ENCODE measurements at places on chromosomes 1 and 21.

- no peak for DNase-seq
Observed at GRCh38 chr1:113396585-113396984, 6.3 kb downstream of the MAGI3 start.

GRCh38 chr1:39159224-39160036 lies 45.1 kb upstream of the MACF1 start:
- DNase-seq: no peak

GRCh38 chr21:30027986-30028385 lies 88.2 kb upstream of the GRIK1 start:
- DNase-seq: no peak

DNA sequence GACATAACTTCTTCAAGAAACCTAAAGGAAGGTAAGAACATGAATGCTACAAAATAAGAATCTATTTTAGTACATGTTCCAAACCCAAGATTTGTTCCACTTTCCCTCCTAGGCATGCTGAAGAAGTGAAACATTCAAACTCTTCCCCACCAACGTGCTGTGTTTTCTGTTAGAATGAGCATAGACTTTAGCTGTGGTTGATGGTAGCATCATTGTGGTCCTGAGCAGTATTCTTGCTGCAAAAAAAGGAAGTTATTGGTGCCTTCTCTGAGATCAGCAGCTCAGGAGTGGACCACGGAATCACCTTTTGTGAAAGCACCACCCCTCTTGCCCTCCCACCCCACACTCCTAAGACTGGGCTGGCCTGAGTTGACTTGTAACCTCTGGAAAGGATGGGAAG lies 100.4 kb upstream of the POGK start:
- DNase-seq: no peak

- no peak for DNase-seq
Observed at GRCh38 chr21:46468108-46468774, 9.6 kb downstream of the DIP2A start.

GRCh38 chr21:19181604-19182140 lies 778.1 kb upstream of the TMPRSS15 start:
- DNase-seq: no peak

- no peak for DNase-seq
Observed at GRCh38 chr1:226660410-226661182, 78.5 kb downstream of the ITPKB start.

DNA sequence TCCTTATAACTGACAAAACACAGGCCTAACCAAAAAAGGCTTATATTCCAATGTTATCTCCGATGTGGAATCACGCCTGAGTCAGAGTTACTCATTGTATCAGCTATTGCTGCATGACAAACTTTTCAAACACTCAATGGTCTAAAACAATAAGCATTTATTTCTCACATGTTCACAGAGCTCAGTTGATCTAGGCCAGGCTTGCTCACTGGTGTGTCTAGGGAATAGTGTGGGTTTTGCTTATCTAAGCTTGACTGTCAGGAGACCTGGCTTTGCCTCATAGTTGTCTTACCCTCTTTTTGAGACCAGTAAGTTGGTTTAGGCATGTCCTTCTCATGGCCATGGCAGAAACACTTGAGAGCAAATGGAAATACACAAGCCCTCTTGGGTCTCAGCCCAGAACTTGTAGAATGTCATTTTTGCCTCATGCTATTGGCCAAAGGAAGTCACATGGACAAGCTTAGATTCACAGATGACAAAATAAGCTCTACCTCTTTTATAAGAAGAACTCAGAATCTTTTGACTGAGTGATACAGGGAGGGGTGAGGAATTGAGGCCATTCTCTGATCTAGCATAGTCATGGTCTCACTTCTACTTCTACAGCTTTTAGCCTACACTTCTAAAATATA lies 130.8 kb downstream of the HMCN1 start:
- DNase-seq: no peak

DNA sequence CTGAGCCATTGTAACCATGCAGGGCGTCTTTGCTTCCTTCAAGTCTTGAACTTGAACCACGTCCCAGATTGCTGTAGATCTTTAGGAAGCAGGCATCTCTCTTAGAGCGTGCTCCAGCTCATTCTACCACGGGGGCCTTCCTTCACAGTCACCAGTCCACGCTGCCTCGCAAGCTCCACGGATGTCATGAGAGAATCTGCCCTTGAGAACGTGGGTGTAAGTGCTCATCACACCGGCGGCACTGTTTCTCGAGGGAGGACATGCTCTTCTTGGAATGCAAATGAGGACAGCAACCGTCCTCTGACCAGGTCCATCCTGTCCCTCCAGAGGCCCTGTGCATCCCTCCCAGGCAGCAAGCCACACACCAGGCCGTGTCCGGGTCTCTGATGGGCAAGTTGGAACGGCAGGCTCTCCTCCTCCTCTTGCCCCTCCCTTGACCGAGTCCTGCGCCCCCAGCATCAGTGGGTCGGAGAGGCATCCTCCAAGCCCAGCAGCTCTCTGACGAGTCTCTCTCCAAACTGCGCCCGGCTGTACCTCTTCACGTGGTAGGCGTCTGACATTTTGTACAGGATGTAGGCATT lies 103.1 kb downstream of the PGBD5 start:
- DNase-seq: no peak
